ENCODE measurements at places on chromosomes 6 and 20.

- DNase-seq: no peak
These were observed 47.3 kb downstream of the KLHL31 start for GRCh38 chr6:53618219-53618618.

- no peak for DNase-seq
These were observed 48.2 kb upstream of the LRRC1 start for GRCh38 chr6:53746442-53747103.

- DNase-seq: no peak
These were observed 6.7 kb upstream of the TEAD3 start for GRCh38 chr6:35503534-35503933.

- DNase-seq: no peak
These were observed 37.2 kb upstream of the PHACTR1 start for GRCh38 chr6:12679341-12679740.

GRCh38 chr6:163036160-163036645 is 308.4 kb downstream of the PACRG start:
- DNase-seq: no peak
